ENCODE measurements at places on chromosomes 3 and 15. TPM values are rescaled to one million over a fixed set of nuclear protein-coding genes. Genes with fewer than 3 reads are reported as not detected.

- no peak for DNase-seq
Observed at GRCh38 chr3:146313746-146314111, 62.8 kb upstream of the PLSCR4 start.

- DNase-seq: no peak
Observed at GRCh38 chr15:97817276-97817890, 143.1 kb upstream of the ARRDC4 start.

Gene RAB5A
- 72.8 TPM for total RNA-seq

Gene GOLGA6A
- 1.0 TPM for total RNA-seq

Gene CATSPER2
- total RNA-seq: 10.2 TPM

DNA sequence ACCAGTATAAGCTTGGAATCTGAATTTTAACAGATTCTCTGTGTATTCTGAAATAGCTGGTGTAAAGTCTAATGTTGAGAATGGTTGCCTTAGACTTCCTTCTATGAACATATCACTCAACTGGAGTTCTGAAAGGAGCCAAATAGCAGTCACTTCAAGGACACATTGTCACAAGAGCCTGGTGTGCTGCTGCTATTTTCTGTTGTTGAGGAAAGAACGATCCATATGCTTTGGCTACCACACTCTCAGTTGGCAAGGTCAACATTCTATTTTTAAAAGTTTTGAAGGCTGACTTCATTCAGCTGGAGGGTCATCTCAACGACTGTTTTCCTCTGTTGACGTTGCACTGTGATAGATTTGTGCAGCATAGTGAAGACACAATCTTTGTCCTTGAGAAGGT lies 248.7 kb downstream of the TUSC7 start:
- no peak for DNase-seq

Gene ARRDC4
- 20.0 TPM for total RNA-seq

Gene PRR20G
- not detected for total RNA-seq

DNA sequence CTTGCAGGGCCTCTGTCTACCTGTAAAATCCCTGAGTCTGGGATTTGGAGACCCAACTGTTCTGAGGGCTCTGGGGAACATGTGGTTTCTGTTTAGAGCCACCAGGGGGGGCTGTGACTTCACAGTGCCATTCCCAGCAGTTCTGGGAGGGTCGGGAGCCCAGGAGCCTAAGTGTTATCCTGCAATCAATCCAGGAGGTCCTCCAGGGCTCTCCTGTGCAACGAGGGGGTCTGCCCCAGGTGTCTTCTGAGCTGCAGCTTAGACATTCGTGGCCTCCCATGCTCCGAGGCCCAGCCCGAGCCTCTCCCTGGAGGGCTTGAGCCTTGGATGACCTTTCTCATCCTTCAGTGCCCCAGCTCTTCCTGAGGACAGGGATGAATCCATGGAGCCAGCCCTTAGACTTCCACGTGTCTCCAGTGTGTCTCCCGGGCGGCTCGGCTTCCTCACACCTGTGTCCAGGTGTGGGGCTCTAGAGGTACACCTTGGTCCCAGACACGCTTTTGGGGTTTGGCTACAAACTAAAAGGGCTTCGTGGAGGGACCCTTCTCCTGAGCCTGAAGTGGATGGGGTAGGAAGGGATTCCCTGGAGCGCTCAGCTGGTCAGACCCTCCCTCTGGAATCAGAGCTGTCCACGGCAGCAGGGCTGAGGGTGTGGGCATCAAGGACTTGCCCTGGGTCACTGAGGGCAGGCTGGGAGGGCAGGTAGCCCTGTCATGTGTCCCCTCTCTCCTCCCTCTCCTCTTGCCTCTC lies 20.3 kb upstream of the ABTB1 start:
- DNase-seq: no peak

Measured in breast epithelium (tissue), 4 donors.